Activated naive CD4-positive, alpha-beta T cell treated with anti-CD3 and anti-CD28 coated beads for 36 hours (primary cell): ENCODE measurements at places on chromosomes 6 and 20. TPM values are rescaled to one million over a fixed set of nuclear protein-coding genes. Genes with fewer than 3 reads are reported as not detected.
A peak's percentile ranks its signal among the peaks of the same experiment; 100 is the strongest.

GRCh38 chr6:132365281-132365907 lies 35.9 kb downstream of the MOXD1 start:
- DNase-seq: peak; percentile 5

- no peak for DNase-seq
Measured at GRCh38 chr6:8707956-8708772, 272.8 kb upstream of the SLC35B3 start.

GRCh38 chr20:33687370-33687915 lies 1.3 kb upstream of the E2F1 start:
- no peak for DNase-seq

DNA sequence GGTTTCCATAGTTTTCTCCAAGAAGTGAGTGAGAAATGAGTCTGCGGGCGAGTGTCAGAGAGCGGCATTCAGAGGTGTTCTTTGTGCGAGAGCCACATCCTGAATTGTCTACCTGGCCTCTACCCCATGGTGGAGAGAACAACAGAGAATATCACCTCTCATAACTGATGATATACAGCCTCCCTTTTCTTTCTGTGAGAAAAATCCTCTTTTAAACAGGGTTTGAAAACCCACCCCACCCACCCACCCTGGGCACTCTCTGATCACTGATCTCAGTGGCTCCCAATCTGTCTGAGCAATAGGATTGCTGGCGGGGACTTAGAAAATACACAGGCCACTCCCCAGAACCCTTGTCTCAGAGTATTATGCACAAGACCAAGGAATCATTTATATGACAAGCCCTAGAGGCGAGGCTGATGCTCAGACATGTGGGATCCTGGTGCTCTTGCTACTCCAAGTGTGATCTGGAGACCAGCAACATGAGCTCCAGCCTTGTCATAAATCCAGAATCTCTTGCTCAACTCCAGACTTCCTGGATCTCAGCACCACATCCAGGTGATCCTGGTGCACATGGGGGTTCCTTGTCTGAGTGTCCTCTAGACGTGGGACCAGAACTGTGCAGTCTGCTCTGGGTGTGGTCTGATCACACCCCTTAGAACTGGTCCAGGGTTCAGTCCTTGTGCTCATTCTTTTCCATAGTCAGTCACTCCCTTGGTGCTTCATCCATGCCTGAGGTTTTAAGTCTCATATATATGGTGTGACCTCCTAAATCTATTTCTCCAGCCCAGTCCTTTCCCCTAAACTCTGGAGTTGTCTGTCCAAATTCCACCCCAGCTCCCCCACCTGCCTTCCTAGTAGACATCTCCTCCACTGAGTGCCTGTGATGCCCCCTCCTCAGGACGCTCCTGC lies 5.3 kb downstream of the HLA-B start:
- peak; percentile 20 for DNase-seq

DNA sequence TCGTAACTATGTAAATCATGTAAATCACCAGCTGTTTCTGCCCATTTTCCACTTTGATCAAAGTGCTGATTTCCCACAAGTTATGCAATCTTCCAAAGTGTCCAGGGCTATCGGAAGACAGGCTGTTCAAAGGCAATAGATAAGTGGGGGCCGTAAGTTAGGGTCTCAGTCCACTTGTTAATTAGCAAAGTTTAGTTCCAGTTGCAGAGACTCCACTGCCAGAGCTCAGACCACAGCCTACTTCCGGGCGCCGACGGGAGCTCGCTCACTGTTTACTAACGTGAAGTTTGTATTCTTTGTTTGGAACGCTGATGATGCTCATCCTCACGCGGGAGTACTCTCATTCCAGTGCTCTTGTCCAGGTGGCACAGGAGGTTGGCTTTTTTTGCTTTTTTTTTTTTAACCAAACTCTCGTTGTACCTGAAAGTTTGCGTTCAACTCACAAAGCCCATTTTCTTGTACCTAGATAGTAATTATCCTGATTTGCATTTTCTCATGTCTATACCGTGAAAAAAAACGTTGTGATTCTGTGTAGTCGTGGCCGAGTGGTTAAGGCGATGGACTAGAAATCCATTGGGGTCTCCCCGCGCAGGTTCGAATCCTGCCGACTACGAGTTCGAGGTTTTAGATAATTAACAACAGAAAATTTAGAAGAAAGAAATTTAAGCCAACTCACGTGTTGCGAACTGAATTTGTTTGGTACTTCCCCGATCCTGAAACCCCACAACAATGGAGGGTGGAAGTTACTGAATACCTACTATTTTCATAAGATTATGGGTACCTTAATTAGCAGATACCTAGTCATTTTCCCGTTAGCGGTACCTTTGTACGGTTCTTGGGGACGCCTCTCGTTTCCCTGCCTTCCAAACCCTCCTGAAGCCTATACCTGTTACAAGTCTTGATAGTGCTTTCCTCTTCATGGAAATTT lies 29.9 kb upstream of the ZNF184 start:
- DNase-seq: peak; percentile 90

GRCh38 chr20:35561268-35561667 lies 19.4 kb downstream of the ERGIC3 start:
- peak; percentile 34 for DNase-seq

MROH8 gene
- total RNA-seq: 0.91 TPM

CDSN gene
- total RNA-seq: not detected

ADGRF5 gene
- not detected for total RNA-seq

EYA4 gene
- total RNA-seq: not detected
